ENCODE measurements at places on chromosomes 6 and 20. TPM values are rescaled to one million over a fixed set of nuclear protein-coding genes. Genes with fewer than 3 reads are reported as not detected.

The PARD6B gene
- 3.7 TPM for total RNA-seq

The RPP40 gene
- 29.3 TPM for total RNA-seq

The CALHM4 gene
- not detected for total RNA-seq

The TTK gene
- 39.0 TPM for total RNA-seq

The OTOR gene
- not detected for total RNA-seq

The PI16 gene
- 0.07 TPM for total RNA-seq

The WFDC10B gene
- total RNA-seq: not detected

The ARMH2 gene
- total RNA-seq: not detected

The SLC22A23 gene
- total RNA-seq: 5.7 TPM
